Fibroblast of skin of scalp (primary cell): ENCODE measurements at places on chromosomes 3 and 15.

DNA sequence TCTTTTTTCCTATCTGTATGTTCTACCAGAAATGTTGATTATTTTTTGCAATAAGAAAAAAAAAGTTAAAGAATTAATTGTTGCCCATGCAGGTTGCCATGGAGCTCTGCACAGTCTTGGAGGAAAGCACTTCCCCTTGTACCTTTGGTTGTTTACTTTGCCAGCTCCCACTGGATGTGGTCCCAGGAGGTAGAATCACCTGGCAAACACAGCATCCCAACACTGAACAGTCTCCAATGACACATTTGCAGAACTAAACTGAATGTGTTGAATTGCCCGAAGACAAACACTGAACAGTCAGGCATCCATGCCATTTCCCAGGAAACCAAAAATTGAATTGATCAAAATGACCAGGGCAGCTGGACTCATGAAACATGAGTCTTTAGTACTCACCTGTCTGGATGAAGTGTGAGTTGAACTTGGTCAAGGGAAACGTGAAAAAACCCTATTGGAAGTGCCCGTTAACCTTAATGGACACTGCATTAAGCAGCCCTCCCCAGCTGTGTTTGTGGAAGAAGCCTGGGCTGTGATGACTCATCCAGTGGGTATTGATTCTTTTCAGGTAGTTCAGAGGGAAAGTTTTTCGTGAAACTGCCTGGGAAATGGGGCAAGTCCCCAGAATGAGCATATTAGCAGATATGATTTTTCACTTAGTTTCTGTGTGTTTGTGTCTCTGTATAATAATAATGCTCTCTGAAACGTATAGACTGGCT, 284.7 kb upstream of the STT3B start:
- no peak for DNase-seq

- peak; percentile 28 for DNase-seq
These were observed 2.3 kb downstream of the FBXL22 start for GRCh38 chr15:63599401-63600000.

GRCh38 chr3:58116985-58117384, 93.8 kb downstream of the DNASE1L3 start:
- no peak for DNase-seq

DNA sequence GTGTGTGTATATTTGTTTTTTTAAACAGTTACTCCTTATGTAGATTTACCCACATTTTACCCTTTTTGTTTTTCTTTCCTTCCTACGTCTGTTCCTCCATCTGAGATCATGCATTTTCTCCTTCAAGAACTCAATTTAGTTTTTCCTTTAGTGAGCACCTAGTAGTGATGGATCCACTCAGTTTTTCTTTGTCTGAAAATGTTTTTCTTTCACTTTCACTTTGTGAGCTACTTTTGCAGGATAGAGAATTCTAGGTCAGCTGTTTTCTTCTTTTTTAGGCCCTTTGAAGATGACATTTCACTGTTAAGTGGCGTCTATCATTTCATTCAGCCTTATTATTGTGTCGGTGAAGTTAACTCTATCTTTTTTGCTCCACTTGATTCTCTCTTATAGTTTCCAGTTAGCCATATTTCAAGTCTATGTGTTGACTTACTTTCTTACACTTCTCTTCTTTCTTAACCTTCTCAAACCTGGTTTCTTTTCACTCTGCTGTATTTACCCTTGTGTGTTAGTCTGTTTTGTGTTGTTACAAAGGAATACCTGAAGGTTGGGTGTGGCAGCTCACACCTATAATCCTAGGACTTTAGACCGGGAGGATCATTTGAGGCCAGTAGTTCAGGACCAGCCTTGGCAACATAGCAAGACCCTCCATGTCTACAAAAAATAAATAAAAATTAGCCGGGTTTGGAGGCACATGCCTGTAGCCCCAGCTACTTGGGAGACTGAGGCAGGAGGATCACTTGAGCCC, 55.8 kb downstream of the PRKCI start:
- no peak for DNase-seq

DNA sequence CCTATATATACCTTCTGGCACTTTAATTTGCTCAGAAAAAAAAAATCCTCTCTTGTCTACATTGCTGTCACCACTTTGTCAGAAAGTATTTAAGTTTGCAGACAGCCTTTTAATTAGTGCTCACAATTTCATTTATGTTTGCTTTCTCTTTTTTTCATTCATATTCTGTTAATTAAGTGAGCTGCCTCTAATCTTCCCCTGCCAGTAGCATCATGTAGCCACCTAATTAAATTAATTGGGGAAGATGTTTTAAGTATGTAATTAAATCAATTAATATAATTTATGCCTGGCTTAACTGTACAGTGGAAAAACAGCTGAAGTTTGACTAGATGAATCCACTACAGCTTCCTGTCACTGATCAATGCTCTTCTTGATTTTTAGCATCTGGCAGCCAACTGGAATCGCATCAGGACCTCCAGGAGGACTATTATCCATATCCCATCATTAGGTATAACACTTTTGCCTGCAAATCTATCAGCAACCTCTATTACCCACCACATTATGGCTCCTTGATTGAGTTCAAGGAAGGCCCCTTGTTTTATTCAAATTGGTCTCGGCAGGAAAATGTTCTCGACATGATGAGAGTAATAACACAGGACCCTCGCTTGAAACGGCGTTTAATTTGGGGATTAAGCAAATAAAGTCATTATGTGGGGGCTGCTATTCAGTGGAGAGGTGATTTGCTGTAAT, 118.5 kb downstream of the IQCH start:
- no peak for DNase-seq

GRCh38 chr15:60184579-60184978, 180.5 kb downstream of the FOXB1 start:
- DNase-seq = peak; percentile 28

- DNase-seq = no peak
These were observed 49.5 kb downstream of the TP63 start for GRCh38 chr3:189680723-189681122.

DNA sequence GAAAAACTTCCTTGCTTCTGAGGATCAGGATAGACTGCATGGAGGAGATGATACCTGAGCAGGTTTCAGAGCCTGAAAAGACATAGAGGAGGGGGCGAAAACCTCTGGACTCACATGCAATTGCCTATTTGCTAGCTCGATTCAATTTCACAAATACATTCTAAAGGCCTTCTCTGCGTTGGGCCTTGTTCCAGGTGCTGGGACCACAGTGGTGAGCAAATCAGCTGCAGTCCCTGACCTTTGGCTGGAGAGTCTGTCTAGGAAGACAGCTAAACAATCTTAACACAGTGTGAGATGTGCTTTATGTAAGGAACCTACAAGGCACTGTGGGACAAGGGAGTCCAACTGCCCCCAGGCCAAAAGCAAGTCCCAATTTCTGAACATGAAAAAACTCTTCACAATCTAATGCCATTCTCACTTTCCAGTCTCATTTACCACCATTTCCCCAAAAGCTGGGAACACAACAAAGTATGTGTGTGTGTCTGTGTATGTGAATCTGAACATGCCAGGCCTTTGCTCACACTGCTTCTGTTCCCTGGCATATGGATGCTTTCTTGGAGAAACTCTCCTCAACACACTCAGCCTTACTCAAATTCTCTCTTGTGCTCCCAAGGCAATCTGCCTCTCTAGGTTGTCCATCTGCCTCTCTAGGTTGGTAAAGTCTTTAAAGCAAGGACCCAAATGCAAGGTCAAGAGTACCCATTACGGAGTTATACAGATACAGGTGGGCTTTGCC, 2.1 kb upstream of the PCCB start:
- DNase-seq = no peak

GRCh38 chr3:140292170-140292569, 357.2 kb downstream of the CLSTN2 start:
- peak; percentile 72 for DNase-seq

- DNase-seq = peak; percentile 96
These were observed 56.8 kb upstream of the NANOGP8 start for GRCh38 chr15:35141743-35142471.

DNA sequence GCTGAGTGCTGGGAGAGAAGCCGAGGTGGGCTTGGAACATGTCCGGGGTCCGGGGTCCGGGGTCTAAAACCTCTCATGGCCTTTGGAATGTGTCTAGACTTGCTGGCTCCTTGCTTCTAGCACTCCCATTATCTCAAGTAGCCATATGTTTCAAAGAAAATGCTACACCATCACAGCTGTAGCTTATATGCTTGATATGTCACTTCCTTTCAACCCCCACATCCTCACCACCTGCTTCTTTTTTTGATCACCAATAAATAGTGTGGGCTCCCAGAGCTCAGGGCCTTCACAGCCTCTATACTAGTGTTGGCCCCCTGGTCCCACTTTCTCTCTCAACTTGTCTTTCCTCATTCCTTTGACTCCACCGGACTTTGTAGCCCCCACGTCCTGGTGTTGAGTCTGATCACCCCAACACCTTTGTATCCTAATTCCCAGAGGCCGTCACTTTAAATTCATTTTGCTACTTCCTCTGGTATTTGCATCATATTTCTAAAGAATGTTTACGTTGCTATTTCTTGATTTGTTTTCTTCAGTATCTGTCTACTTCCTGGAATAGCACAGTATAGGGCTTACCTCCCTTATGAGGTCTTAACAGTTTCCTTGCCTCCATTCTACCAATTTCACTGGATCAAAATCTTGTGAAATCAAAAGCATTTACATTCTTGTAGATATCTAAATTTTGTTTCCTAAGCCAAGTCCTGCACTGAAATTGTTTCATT, 71.9 kb upstream of the CHRNB4 start:
- DNase-seq = no peak

- peak; percentile 72 for DNase-seq
These were observed 352.0 kb downstream of the GAP43 start for GRCh38 chr3:115975353-115975752.

GRCh38 chr15:69486481-69487110, 34.0 kb downstream of the RPLP1 start:
- DNase-seq = no peak

- no peak for DNase-seq
These were observed 464.1 kb upstream of the TPRG1 start for GRCh38 chr3:188707381-188708288.

DNA sequence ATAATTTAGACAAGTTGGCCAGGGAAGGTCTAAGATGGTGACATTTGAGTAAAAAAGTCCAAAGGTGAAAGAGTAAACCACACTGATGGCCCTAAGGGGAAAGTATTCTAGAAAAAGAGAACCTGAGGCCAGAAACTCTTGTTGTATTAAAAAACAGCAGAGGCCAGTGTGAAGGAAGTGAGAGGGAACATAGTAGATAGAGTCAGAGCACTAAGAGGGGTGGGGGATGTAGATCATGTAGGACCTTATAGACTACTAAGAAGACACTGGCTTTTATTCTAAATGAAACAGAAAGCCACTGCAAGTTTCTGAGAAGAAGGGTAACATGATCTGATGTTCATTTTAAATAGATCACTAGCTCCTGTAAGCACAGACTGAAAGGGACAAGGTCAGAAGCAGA, 14.5 kb downstream of the POLQ start:
- DNase-seq = no peak

- DNase-seq = peak; percentile 38
These were observed 81.8 kb upstream of the THBS1 start for GRCh38 chr15:39499042-39499441.

GRCh38 chr15:26866298-26867199, at the start of gene GABRA5:
GABRA5 (plus strand) TSS chr15:26867062; CDS start chr15:26869249, 2,187 bp downstream.
- DNase-seq = peak; percentile 65

- DNase-seq = no peak
These were observed 52.5 kb downstream of the LRRN1 start for GRCh38 chr3:3851621-3852323.

- no peak for DNase-seq
These were observed 28.6 kb upstream of the TEX264 start for GRCh38 chr3:51642462-51642861.

GRCh38 chr3:23341147-23341838, 138.2 kb downstream of the UBE2E2 start:
- DNase-seq = no peak

DNA sequence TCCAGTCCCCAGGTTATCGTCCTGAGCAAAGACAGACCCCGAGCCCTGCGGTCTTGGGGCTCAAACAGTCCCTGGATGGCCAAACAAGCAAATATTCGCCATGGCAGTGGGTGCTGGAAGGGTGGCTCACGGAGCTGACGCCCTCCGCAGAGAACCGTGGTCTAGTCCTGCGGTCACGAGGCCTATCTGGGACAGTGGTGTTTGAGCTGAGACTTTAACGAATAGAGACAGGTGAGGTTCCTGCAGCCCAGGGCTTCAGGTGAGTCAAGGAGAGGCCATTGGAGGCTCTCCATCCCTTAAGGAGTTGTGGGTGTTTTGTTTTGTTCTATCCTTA, 399 bp upstream of the SUCLG2 start:
- DNase-seq = no peak

- peak; percentile 65 for DNase-seq
These were observed 70.7 kb downstream of the ANXA2 start for GRCh38 chr15:60326824-60327654.

DNA sequence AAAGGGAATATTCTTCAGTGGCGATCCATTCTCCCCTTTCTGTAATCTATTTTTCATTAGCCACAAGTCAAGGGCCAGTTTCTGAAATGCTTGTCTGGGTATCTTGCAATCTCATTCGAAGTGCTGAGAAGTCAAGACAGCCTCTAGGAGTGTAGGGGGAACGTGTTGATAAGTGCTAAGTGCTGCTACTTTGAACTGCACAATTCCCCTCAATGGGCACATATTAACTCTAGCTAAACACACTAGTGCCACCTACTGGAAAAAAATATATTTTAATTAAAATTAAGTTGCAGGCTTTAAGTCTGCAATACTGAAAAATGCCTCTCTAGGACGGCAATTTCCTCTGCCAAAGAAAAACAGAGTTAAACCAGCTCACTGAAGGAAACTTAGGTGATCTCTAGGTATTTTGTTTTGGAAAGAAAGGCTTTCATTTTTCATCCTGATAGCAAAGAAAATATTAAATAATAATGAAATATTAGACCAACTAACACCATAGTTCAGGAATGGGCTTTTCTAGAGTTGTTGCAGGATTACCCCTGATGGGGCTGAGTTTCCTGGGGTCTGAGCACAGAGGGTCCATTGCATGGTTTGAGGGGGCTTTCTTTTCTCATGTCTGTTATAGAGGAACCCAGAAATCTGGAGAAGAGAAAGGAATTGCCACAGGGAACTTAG, 181.9 kb upstream of the KBTBD8 start:
- peak; percentile 73 for DNase-seq

DNA sequence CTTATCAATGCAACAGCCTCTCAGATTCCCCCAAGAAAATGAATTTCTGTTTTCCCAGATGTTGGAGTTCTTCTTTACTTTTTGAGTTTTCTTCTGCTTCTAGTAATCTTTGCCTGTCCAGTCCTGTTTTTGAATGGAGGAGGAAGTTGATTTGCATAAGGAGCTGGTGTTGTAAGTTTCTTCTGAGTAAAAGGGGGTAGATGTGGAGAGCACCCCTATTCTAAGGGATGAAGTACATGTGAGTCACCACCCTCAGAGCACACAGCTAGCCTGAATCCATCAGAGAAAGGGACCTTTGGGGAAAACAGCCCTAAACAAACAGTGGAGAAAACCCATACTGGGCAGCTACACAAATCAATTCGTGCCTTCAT, 34.5 kb downstream of the ACAA1 start:
- DNase-seq = no peak
